ENCODE measurements at places on chromosomes 4 and X. TPM values are rescaled to one million over a fixed set of nuclear protein-coding genes. Genes with fewer than 3 reads are reported as not detected.

Gene PF4V1
- not detected for total RNA-seq

Gene OPRPN
- total RNA-seq: not detected

Gene CPLX1
- total RNA-seq: 0.64 TPM

Gene TLR3
- total RNA-seq: 0.44 TPM

Gene FGFR3
- 2.7 TPM for total RNA-seq

Gene STBD1
- total RNA-seq: 12.5 TPM

Gene GUF1
- 9.2 TPM for total RNA-seq

Gene ADH1C
- total RNA-seq: not detected

Gene SYP
- 2.9 TPM for total RNA-seq

Gene FDCSP
- not detected for total RNA-seq

Gene MGARP
- 0.79 TPM for total RNA-seq

Gene MSL3
- 20.3 TPM for total RNA-seq

Gene F8A2
- total RNA-seq: not detected

Gene ITGB1BP2
- total RNA-seq: 0.44 TPM

Gene CLGN
- 4.5 TPM for total RNA-seq

Gene MAGEE2
- total RNA-seq: not detected

Gene CTSO
- total RNA-seq: 0.99 TPM

Gene VCX3B
- total RNA-seq: not detected

Gene GPR78
- total RNA-seq: not detected

Gene ITM2A
- total RNA-seq: 0.10 TPM

Gene NWD2
- total RNA-seq: not detected

Gene OTUD6A
- not detected for total RNA-seq

Gene RBMXL3
- total RNA-seq: not detected

Gene TMPRSS11E
- 0.27 TPM for total RNA-seq

Gene PABPC5
- not detected for total RNA-seq

Data from A549 treated with AZD2906 at 1 μM for 4 hours (cell line).